Activated naive CD4-positive, alpha-beta T cell treated with anti-CD3 and anti-CD28 coated beads, Interleukin-2, amount 50 U/mL, for 72 hours (primary cell): ENCODE measurements at places on chromosomes 13 and 19.

DNA sequence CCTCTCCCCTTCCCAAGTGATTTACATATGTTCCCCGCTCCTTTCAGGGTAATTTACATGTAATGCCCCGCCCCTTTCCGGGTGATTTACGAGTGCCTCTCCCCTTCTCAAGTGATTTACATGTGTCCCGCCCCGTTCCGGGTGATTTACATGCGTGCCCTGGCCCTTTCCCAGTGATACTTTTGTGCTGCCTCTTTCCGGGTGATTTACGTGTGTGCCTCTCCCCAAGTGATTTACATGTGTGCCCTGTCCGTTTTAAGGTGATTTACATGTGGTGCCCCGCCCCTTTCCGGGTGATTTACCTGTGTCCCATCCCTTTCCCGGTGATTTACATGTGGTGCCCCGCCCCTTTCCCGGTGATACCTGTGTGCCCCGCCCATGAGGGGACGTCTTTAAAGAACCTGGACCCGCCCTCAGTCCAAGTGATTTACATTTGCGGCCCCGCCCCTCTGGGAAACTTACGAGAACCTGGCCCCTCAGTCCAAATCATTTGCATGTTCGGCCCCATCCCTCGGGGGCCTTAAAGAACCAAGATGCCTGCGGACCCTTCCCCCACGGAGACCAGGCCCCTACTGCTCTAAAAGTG, 559 bp upstream of the LENG9 start:
- DNase-seq = peak; percentile 91

GRCh38 chr13:41345165-41345913, 34.3 kb downstream of the NAA16 start:
- DNase-seq = no peak

DNA sequence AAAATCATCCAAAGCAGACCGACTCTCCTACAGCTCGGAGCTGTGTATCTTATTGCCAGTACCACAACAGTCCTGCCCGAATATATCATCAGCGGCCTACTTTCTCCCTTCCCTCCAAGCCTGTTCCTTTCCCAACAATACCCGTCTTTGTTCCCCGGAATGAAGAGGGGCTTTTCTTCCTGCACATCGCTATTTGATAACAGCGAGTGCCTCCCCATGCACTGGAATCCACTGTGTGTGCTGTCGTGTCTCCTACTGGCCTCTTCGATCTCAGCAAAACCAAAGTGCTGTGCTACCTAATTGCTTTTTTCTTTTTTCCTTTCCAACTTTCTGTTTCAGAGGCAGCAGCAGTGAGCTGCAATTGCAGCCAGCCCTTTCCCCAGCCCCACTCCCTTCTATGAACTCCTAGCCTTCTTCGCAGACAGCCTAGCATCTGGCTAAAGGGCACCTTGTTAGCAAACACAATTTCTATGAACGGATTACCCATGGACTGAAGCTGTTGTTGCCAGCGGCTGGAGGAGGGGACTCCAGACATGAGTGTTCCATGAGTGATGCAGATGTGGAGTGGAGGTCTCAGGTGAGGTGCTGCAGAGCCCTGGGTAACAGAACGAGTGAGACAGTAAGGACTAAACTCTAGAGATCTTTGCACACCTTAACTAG, 43.4 kb downstream of the EFNB2 start:
- no peak for DNase-seq

DNA sequence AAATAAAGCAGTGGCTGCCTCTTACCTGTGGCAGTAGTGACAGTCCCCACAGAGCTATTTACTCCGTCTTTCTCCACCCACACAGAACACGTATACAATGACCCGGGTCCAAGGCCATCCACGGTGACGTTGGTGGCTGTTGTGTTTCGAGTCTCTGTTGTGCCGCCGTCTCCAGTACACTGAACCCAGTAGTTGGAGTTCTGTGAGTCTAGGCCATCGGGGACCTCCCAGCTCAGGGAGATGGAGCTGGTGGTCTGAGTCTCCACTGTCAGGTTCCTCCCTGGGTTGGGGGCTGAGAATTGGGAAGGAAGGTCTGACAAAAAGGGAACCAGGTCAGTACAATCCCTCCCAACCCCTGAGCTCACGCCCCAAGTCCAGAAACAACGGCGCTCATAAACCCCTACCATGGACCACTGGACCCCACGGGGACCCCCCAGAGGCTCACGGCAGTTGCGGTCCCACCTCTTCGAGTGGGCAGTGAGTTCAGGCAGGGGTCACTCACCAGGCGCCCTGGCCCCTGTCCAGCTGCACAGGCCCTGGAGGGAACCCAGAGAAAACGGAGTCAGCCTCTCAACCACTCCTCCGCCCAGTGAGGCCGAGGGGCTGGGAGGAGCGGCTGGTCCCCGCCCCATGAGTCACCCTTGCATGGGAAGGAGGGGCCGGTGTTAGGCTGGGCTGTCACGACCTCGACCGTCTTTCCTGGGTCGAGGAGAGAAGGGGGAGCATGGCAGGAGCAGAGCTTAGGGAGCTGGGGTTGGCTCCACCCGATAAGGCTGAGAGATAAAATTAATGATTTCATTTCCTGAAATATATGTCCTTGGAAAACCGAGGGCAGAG, 2.4 kb downstream of the PTPRH start:
- peak; percentile 46 for DNase-seq

GRCh38 chr13:60509601-60510386, 112.8 kb downstream of the TDRD3 start:
- DNase-seq = no peak

GRCh38 chr19:15864824-15865223, 33.0 kb downstream of the CYP4F2 start:
- DNase-seq = no peak

DNA sequence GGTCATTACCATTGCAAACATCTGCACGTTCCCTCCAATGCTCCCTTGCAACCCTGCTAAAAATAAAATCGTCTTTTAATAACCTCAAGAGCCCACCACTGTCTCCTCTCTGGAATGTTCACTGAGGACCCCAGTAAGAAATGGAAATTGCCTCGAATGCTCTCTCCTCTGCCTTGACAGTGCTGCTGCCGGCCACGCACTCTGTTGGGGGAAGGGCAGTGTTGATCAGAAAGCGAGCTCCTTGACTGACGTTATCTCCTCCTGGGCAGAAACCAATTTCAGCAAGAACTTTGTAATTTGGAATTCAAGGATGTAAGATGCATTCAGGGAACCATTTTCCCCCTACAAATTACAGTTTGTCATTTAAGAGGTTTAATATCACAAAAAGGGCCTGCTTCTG, 718.5 kb downstream of the UQCRFS1 start:
- no peak for DNase-seq
